ENCODE measurements at places on chromosomes 2 and 18. TPM values are rescaled to one million over a fixed set of nuclear protein-coding genes. Genes with fewer than 3 reads are reported as not detected.

KCNIP3 gene
- 3.3 TPM for total RNA-seq

KLHL29 gene
- total RNA-seq = 0.67 TPM

TNFAIP6 gene
- total RNA-seq = not detected

- no peak for DNase-seq
Observed at GRCh38 chr18:72056171-72056570, 488.0 kb downstream of the CBLN2 start.

- DNase-seq = peak; percentile 51
Observed at GRCh38 chr2:12428786-12429185, 287.9 kb upstream of the TRIB2 start.

- no peak for DNase-seq
Observed at GRCh38 chr2:213259266-213259665, 25.0 kb upstream of the SPAG16 start.
